ENCODE measurements at places on chromosomes 5 and 9. TPM values are rescaled to one million over a fixed set of nuclear protein-coding genes. Genes with fewer than 3 reads are reported as not detected.

DNA sequence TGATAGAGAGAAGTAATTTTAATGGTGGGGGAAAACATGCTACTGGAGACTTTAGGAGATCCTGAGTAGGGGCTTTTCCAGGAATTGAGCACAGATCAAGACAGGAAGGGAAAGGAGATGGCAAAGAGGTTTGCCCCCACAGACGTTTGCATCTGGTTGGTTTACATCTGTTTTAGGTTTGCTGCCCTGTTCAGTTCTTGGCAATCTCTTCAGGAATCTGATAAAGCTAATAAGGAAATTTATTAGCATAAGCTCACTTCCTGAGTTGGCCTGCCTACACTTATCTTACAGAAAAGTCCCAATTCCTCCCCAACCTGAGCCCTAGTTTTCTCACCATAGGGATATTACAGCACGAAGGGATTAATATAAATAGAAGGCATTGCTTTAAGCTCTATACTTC lies 3.4 kb upstream of the CFAP95 start:
- H3K4me1 ChIP-seq: peaks cover 5% of the 10 kb centered on the region
- no peak overlapping the region for H3K4me3 ChIP-seq
- H3K36me3 ChIP-seq: no peaks in the 10 kb centered on the region
- DNase-seq: no peak
- no peaks in the 10 kb centered on the region for H3K27me3 ChIP-seq

FGD3 gene
- 0.09 TPM for total RNA-seq

- no peaks in the 10 kb centered on the region for H3K4me1 ChIP-seq
- no peak overlapping the region for H3K27ac ChIP-seq
- no peaks in the 10 kb centered on the region for H3K36me3 ChIP-seq
- no peak for DNase-seq
- peaks cover 2% of the 10 kb centered on the region for H3K27me3 ChIP-seq
Measured at GRCh38 chr5:73242735-73243134, 69.7 kb downstream of the TMEM174 start.

ZBED3 gene
- total RNA-seq: 6.0 TPM

DNA sequence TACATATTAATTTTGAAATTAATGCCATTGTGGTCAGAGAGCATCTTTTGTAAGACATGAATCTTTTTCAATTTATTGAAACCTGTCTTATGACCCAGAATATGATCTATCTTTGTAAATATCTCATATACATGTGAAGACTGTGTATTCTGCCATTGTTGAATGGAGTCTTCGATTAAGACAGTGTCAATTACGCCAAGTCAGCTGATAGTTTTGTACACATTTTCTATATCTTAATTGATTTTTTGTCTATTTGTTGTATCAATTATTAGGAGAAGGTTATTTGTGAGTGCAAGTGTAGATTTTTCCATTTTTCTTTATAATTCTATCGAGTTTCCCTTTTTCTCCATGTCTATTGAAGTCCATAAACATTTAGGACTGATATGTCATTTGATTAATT lies 471.6 kb downstream of the MED10 start:
- DNase-seq: no peak
- no peaks in the 10 kb centered on the region for H3K27me3 ChIP-seq
- H3K27ac ChIP-seq: no peak overlapping the region
- no peak overlapping the region for H3K4me3 ChIP-seq

- no peak for DNase-seq
- no peaks in the 10 kb centered on the region for H3K4me1 ChIP-seq
- no peak overlapping the region for H3K27ac ChIP-seq
- H3K27me3 ChIP-seq: peaks cover 46% of the 10 kb centered on the region
Measured at GRCh38 chr9:117413346-117414219, 1.3 kb downstream of the ASTN2 start.

GRCh38 chr5:160961761-160962160 lies 109.8 kb upstream of the ATP10B start:
- DNase-seq: no peak
- no peak overlapping the region for H3K4me3 ChIP-seq
- H3K36me3 ChIP-seq: no peaks in the 10 kb centered on the region

DNA sequence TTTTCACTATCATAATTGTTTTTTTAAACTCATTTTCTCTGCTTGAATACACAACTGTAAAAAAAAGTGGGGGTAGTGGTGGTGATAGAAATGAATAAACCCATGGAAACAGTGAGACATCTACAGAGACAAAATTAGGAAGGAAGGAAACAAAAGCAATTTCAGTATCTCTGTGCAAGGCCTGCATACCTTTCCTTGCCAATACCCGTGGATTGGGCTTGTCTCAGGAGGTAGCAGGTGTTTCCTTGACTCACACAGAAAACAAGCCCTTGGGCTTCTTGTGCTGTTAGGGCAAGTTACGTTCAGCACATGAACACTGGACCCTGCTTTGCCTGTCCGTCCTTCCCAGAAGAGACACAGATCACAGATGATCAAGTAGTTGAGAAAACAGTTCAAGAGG lies 372.2 kb downstream of the ZSWIM6 start:
- DNase-seq: no peak
- H3K27ac ChIP-seq: no peak overlapping the region
- no peaks in the 10 kb centered on the region for H3K4me1 ChIP-seq
- no peak overlapping the region for H3K4me3 ChIP-seq

PCDHB16 gene
- 3.2 TPM for total RNA-seq
